Mucosa of gallbladder (tissue), 1 donor: ENCODE measurements at places on chromosomes 16 and 17.

DNA sequence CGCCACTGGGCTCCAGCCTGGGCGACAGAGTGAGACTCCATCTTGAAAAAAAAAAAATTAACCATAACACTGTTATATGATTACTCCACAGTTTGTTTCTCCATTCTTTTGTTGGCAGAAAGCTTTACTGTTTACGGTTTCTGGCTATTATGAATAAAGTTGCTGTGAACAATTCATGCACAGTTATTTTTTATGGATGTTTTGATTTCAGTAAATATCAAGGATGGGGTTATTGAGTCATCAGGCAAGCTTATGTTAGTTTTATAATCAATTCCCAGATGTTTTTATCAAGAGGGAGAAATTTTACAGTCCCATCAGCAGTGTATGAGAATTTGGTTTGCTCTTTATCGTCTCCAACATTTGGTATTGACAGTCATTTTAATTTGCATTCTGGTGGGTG, 67.9 kb downstream of the TAOK1 start:
- DNase-seq, result no peak

GRCh38 chr17:29642171-29642611, 19.5 kb upstream of the CORO6 start:
- no peak for DNase-seq

DNA sequence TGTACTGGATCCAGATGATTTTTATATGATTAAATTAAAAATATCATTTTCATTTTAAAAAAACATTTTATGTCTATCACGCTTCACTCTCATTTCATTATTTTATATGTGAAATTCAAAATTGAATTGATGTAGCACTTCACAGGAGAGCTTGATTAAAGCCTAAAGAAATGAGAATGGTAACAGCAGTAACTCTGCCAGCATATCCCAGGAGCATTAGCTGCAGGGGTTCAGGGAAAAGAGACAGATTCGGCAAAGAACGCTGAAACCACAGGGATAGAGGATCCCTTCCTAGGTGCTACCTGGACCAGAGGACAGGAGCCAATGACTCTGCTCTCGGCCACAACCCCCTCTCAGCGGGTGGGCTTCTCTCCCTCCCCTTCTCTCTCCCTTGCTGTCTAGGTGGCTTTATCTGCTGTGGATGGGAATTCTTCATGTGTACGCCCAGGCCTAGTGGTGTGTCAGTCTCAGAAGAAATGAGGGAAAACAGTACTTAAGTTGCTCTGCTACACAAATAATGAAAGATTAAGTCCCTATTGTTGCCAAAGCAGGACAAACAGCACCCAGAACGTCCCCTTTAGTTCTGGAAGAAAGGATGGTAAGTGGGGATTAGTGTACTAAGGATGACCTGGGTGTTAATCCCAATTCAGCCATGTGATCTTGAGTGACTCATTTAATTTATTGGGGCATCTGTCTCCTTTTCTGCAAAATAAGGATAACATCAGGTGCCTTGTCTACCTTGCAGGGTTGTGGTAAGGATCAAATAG, 123.3 kb downstream of the CDK5R1 start:
- DNase-seq, result no peak

DNA sequence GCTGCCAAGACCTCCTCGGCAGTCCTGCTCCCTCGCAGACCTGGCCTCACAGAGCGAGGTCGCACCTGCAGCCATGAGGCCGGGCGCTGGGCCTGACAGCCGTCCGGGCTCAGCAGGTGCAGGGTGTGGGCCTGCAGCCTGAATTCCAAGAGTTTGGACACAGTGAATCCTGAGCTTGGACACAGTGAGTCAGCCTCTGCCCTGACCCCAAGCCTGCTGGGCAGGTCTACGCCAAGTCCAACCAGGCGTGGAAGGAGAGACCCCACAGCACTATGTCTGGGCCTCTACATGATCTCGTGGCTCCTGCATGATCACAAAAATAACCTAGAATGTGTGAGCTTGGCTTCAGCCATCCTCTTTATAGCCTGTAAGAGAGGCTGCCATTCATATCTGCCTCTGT, 121.0 kb downstream of the C16orf95 start:
- no peak for DNase-seq

DNA sequence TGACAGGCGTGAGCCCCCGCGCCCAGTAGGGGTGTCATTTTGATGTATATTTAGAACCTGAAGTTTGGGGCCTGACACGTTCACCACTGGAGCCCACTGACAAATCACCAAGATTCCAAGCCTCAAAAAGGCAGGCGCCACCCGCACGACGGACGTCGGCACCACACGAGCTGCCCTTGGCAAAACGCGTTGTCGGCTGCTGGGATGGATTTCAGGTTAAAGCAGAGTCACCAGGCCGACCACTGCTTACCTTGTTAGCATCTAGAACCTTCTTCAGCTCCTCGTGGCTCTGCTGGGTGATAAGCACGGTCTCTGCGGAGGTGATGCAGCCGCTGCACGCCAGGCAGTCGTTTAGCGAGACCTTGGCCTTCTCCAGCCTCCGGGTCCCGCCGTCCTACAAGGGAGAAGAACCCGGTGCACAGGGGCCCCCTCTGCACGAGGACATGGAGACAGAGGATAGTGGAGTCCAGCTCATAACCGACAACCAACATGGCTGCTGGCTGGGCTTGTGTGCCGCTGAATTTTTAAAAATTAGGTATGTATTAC, 3.8 kb downstream of the CIAO3 start:
- DNase-seq, result no peak

GRCh38 chr17:30095507-30096244, 20.9 kb upstream of the NSRP1 start:
- DNase-seq, result peak; percentile 19

DNA sequence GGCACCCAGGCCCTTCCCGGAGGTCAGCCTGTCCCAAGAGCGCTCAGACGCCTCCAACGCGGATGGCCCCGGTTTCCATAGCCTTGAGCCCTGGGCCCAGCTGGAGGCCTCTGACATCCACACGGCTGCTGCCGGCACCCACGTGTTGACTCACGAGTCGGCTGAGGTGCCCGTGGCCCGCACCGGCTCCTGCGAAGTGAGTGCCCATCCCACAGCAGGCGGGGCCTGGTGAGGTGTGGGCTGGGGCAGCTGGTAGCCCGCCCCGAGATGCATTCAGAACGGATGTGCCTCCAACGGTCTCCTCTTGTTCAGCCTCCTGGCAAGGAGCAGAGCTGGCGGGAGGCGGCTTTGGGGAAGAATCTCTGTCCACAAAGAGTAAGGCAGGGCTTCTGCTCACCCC, 2.7 kb downstream of the WDR90 start:
- no peak for DNase-seq

DNA sequence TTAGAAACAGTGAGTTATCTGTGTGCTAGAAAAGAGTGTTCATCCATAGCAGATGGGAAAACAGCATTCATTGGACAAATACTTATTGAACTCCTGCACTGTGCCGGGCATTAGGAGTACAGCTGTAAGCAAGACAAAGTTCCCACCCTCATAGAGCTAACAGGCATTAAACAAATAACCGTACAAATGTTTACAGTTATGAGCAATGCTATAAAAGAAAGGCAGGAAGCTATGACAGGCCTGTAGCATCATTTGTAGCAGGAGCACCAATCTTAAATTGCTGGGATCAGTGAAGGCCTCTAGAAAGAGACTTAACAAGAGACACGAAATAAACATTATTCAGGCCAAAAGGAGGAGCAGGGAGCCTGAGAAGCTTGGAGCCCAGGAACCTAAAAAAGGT, 15.6 kb downstream of the SDR42E1 start:
- DNase-seq, result no peak

DNA sequence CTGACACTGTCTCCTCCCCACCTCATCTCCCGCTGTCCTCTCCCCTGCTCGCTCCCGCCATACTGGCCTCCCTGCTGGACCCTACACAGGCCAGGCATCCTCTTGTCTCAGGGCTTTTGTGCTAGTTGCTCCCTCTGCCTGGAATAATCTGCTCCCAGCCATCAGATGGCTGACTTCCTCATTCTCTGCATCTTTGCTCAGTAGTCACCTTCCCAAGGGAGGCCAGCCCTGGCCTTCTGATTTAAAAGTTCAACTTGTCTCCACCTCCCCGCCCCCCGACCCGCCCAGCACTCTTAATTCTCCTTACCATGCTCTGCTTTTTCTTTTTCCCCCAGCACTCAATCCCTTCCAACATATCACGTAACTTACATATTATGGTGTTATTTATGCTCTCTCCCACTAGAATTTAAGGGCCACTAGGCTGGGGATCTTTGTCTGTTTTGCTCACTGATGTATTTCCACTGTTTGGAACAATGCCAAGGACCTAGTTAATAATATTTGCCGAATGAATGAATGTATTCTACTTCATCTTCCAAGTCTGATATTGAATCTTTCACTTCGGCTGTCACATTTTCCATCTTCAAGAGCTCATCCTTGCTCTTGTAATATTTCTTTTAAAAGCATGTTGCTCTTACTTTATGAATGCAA, 178.3 kb downstream of the CDK5R1 start:
- DNase-seq, result no peak

GRCh38 chr16:75202069-75202590, 4.8 kb downstream of the CTRB2 start:
- no peak for DNase-seq

GRCh38 chr17:47716375-47716774, 16.7 kb upstream of the TBX21 start:
- DNase-seq, result no peak

DNA sequence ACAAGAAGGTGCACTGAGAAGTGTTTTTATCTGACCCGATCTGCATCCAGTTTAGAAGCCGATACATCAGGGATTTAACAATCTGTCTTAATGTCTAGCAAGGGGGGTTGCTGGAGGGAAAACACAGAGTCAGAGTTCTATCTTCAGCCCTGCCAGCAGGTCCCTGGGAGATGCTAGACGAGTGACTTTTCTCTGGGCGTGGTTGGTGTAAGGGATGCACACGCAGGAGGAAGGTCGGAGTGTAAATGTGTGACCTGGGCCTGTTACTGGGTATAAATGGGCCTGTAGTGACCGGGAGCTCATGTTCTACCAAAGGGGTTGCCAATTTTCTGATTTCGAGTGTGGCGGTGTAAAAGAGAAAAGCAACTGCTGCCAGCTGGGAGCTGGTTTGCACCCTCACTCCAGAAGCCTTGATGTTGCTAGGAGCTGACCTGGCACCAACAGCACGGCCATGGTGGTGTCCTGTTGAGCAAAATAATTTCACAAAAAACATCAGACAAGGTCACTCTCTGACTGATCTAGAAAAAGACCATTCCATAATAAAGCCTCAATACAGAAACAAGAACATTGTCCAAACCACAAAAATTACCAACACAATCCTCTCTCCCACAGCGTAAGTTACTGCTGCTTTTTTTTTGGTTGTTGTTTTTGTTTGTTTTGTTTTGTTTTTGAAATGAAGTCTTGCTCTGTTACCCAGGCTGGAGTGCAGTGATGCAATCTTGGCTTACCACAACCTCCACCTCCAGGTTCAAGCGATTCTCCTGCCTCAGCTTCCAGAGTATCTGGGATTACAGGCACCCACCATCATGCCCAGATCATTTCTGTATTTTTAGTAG, 1.3 kb upstream of the KCTD13 start:
- no peak for DNase-seq

DNA sequence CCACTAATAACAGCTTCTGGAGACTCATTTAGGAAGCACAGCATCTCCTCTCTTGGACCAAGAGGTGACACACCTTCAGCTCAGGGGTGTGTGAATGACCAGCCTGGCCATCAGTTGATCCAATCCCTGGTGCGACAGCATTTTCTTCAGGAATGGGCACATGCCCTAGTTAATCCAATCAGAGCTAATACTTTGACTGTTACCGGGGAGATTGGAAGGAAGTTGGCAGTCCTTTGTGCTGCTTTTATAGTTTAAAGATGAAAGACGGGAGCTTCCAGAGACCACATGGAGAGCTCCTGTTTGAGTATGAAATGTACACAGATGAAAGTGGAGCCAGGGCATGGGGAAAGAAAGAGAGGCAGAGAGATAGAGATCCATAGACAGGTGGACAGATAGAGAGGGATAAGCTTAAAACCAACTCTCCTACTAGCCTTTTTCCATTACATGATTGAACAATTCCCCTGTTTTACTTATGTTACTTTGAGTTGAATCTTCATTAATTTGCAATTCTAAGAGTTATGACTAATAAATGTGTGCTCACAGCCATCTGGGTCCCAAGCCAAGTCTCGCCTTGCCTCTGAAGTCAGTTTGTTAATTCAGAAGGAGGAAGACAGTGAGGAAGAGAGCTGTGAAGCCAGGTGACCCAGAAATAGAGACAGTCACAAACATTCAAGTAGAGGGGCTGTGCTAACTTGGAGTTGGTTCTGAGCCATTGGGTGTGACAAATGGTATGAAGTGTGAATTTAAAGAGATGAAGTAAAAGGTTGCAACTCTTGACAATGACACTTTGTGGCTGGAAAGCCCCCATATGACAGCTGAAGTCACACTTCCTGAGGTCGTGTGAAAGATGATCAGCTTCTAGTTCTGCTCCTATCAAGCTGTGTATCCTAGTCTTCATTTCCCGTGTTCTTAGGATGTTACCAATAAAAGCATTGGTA, 120.0 kb upstream of the GOT2 start:
- no peak for DNase-seq

DNA sequence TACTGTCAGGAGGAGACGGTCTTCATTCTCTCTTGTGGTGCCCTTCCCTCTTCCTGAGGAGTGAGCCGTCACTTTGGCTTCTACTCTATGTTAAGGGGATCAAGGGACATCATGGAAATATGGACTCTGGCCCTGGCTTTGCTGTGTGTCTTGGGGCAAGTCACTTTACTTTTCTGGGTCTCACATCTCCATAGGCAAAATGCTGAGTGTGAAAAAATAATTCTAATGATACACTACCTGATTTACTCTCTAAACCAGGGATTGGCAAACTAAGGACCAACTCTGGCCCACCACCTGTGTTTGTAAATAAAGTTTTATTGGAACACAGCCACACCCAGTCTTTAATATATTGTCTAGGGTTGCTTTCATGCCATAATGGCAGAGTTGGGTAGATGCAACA, 548.7 kb upstream of the CDH5 start:
- DNase-seq, result no peak

DNA sequence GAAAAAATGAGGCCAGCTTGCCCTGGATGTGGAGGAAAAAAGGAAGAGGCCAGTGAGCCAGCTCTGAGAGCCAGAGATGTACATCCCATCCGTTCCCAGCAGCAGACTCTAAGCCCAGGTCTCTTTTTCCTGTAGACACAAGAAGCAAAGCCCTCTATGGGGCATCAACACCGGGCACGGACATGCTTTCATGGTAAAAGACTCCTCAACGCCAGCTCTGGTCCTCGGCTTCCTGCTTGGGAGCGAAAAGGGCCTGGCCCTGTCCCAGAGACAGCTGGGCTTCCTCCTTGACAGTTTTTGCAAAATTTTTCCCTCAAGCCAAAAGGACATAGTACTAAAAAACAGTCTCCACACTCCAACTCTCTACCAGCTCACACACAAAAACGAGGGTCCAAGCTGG, 27.1 kb downstream of the PELP1 start:
- DNase-seq, result no peak

DNA sequence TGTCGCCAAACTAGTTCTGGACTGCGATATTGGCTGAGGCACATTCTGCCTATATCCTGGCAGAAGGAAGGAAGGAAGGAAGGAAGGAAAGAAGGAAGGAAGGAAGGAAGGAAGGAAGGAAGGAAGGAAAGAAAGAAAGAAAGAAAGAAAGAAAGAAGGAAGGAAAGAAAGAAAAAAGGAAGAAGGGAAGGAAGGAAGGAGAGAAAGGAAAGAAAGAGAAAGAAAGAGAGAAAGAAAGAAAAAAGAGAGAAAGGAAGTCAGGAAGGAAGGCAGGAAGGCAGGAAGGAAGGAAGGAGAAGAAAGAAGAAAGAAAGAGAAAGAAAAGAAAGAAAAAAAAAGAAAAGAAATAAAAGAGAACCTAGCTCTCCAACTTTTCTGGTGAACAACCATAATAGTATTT, 587.1 kb downstream of the RBFOX1 start:
- no peak for DNase-seq
